ENCODE measurements at places on chromosomes 1 and 21.

- peak; percentile 71 for DNase-seq
Measured at GRCh38 chr1:228515200-228515834, 28.1 kb downstream of the RNF187 start.

DNA sequence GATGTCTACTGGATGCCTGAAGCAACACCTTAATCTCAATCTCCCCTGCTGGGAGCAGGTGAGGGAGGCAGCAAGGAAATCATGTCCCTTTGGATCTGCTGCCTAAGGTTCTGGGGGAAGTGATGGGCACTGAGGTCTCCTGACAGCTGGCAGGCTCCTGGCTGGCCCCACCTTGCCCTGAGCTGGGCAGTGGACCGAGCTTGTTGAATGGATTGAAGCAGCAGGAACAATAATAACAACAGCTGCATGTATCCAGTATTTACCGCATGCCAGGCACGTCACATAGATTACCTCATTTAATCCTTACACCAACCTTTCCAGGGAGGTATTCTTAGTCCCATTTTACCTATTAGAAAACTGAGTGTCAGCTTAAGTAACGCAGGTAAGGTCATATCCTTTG, 133.9 kb downstream of the PLXNA2 start:
- no peak for DNase-seq

- DNase-seq, result no peak
Measured at GRCh38 chr1:228075801-228076271, 6.7 kb upstream of the ARF1 start.

- DNase-seq, result no peak
Measured at GRCh38 chr1:218459878-218460711, 115.0 kb downstream of the TGFB2 start.

- DNase-seq, result no peak
Measured at GRCh38 chr1:20166051-20166450, 19.8 kb upstream of the UBXN10 start.

DNA sequence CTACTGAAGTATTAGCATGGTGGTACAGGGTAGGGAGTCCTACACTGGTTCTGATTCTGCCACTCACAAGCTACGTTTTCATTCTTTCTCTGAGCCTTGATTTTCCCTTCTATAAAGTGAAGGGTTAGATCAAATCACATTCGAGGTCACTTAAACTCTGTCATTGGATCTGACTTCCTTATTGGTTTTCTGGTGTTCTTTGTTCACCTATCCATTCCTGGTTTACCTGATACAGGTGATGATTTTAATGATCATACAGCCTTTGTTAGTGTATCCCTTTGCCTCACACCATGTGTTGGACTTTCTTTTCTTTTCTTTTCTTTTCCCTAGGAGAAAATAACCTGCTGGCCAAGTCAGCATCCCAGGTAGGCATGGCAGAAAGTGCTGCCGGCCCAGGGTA, 74.8 kb downstream of the NOS1AP start:
- no peak for DNase-seq

DNA sequence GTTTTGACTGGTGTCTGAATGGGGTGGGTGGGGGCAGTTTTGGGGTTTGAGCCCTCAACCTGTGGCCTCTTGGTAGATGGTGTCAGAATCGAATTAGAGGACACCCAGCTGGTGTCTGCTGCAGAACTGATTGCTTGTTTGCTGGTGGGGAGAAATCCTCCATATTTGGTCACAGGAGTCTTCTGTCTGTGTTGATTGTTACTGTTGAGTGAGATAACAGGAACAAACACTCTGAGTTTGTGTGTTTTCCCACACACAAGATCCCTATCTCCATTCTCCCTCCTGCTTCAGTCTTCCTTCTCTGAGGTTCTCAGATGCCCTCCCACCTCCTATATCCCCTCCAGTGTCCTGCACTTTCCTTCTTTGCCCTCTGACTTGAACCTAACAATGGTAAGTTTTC, 19.1 kb upstream of the CGN start:
- no peak for DNase-seq

DNA sequence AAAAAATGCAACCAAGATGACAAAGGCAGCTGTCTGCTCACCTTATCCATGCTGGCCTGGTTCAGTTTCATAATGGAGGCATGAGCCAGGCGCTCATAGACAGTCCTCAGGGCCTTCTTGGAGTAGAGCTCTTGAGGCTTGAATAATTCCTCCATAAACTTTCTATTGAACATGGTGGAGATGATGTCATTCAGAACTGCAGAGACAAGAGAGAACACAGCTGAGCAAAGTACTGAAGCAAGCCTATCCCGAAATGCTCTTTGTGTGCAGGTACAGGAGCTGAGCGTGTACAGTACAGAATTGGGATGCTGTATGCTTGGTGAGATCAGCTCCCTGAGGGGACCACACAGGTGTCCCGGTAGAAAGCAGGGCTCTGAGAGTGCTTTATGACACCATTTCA, 11.5 kb downstream of the OSCP1 start:
- no peak for DNase-seq

DNA sequence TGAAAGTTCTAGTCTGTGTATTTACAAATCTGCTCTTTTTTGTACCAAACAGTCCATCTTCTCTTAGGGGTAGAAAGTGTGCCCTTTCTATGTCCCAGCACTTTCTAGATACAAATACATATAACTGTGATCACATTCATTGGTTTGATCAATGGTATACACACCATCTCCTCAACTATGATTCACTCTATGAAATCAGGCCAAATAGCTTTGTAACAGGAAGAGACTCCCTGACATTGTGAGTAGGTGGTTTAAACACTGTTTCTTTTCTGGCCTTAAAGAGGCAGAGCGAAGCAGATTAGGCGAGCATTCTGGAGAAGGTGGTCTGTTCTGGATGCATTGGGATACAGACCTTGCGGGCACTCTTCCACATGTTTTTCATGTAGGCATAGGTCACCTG, 39.3 kb upstream of the EXOSC10 start:
- DNase-seq, result no peak

DNA sequence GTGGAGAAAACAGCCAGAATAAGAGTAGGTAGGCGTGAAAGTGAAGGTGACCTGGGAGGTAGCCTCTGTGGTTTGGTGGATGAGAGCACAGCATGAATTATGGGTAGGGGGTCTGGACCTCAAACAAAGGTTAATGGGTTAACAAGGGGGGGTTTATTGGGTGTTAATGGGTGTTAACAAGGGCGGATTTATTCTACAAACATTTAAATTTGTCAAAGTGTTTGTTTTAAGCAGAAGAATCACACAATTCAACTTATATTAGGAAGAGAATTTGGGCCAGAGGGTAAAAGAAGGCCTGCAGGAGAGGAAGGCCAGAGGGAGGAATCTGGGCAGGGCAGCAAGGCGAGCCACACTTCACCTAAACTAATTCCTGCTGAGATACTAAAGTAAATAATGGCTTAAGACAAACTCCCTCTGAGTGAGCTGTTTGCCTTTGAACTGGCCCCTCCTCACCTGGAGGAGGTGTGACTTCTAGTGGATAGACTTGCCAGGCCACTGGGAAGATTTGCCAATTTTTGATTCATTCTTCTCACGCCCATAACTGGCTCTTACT, 191.7 kb downstream of the GIPC2 start:
- no peak for DNase-seq

DNA sequence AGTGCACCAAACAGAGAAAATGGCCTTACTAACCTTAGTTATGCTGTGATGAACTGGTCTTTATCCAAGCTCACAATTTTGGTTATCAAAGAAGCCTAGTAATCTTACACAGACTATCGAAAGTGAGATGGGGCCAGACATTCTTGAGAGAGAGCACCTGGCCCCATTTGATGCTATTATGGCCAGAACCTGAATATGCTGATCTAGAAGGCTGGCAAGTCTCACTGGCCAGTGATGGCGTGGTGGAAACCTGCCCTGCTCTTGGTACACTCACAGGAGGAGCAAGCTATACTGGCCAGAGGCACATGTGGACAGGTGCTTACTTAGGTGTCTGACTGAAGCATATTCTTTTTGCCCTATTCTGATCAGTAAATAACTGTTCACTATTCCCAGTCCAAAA, 357.8 kb upstream of the ZRANB2 start:
- DNase-seq, result no peak

DNA sequence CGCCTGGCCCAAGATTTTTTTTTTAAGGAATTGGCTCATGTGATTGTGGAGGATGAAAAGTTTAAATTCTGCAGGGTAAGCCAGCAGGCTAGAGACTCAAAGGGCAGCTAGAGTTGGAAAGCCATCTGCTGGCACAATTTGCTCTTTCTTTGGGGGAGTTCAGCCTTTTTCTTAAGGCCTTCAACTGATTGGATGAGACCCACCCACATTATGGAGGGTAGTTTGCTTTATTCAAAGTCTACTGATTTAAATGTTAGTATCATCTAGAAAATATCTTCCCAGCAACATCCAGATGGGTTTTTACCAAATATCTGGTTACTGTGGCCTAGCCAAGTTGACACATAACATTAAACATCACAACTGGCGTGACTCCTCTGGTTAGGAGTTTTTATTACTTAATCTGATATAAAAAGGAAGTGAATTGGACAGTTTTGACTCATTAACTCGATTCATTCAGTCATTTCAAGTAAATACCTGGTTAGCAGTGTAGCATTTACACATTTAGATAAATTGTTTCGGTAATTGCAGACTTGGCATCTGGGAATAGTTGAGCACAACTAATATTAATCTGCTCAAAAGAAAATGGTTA, 12.4 kb downstream of the HOOK1 start:
- DNase-seq, result no peak
